ENCODE measurements at places on chromosomes 4 and X. TPM values are rescaled to one million over a fixed set of nuclear protein-coding genes. Genes with fewer than 3 reads are reported as not detected.

CXCL8 gene
- 33.0 TPM for total RNA-seq

DNA sequence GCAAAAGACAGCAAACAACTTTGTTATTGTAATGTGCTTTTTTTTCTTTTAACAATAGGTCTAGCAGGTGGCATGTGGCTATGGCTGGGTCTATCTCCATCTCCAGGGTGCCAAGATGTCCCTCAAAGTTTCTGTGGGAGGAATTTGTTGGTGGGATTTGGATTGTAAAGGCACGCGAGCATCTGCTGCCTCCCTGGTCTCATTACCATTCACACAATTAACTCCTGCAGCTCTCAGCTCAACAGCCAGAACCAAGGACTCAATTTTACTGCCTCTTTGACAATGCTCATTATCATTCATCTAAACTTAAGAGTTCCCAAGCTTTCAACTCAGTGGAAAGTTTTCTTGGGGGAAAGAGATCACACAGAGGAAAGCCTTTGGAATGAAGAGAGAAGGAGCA lies 10.9 kb upstream of the PCDH18 start:
- DNase-seq: no peak

GRCh38 chrX:69120476-69120875 lies 44.8 kb downstream of the PJA1 start:
- no peak for DNase-seq

DNA sequence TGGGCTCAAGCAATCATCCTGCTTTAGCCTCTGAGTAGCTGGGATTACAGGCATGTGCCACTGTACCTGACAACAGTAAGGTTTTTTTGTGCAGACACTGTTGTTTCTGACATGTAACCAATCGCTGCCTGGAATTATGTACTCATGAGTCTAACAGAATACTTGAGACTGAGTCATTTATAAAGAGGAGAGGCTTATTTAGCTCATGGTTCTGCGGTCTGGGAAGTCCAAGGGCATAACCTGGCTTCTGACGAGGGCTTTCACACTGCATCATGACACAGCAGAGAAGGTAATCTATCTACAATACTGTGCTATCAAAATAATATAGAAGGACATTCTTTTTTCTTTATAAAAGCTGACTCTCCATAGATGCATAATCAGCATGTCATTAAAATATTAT lies 115.5 kb upstream of the STOX2 start:
- no peak for DNase-seq

GRCh38 chrX:434946-435345 lies 48.2 kb upstream of the PPP2R3B start:
- DNase-seq: peak; percentile 12

DNA sequence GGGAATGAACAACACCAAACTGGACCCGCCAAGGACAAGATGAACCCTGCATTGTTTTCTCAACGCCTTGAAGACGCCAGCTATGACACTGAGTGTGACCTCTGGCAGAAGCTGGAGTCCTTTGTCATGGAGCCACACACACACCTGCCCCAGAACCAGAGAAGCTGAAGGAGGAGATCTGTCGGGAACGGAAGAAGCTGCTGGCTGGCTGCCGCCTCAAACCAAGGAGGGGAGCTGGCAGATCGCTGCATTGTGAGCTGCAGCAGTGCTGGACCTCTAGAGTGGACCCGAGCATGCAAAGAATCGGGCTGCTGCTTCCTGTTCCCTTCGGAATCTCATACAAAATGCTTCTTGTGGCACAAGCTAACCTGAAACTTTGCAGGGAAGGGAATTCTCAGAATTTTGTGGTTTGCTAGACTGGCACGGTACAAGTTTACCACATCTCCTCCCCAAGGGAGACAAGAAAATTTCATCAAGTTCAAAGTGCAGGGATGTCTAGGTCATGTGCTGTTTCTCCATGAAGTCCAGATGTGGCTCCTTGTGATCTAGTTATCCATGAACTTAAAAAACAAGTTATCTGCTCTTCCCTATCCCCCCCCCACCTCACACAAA lies 23.4 kb upstream of the GLRB start:
- DNase-seq: no peak

DNA sequence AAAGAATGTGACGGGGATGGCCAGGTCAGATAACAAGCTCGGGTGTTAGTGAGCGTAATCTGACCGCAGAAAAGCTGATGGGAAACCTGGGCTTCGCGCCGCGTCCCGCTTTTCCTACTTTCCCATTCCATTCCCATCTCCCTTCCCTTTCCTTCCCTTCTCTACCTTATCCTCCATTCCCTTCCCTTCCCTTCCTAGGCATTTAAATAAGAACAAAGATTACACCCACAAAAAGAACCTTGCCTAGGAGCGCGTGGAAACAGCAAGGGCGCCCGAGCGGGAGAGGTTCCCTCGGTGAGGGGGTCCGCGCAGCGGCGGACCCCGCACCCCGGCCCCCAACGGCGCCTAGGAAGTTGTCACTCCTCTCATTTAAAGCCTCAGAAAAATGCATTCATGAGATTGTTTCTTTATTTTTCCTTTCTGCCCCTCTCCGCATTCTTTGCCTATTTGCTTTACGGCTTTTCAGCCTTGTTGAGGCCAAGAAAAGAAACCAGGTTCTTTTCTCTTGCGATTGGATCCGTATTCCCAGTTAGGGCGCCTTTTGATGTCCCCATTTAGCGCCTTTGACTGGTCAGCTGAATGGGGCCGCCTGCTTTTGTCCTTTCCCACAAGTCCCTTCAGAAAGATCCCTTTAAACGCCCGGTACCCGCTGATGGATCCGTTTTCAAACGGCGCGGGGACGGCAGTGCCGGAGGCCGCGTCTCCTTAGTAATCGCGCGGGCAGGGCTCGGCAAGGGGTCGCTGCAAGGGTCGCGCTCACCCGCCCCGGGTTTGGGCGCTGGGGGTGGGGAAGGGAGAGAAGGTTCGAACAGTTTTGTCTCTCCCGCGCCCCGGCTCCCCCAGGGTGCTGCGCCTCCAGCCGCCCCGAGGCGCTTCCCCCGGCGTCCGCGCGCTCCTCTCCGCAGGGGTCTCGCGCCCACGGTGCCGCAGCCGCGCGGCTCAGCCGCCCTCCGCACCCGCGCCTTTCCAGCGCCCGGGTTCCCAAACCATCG lies 54.1 kb upstream of the TMEM33 start:
- no peak for DNase-seq

- DNase-seq: no peak
Observed at GRCh38 chrX:22389556-22390179, 117.0 kb downstream of the CBLL2 start.

GRCh38 chr4:74287791-74288190 lies 20.5 kb upstream of the EPGN start:
- DNase-seq: no peak

- no peak for DNase-seq
Observed at GRCh38 chr4:72136429-72136828, 104.6 kb downstream of the NPFFR2 start.

DNA sequence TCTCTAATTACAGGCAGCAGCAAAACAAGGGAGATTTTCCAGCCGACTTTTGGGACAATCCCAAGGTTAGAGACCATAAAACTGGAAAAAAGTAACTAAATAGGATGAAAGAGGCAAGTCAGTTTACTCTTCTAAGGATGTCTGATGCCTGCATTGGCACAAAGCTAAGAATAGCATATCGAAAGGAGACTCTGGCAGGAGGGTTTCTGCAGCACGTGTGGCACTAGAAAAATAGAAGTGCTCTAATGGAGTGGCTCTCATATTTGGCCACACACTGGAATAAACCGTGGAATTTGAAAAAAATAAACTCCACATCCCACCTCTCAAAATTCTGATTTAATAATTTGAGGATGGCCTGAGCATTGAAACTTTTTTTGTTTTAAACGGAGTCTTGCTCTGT lies 77.2 kb upstream of the ARSJ start:
- DNase-seq: no peak

- no peak for DNase-seq
Observed at GRCh38 chr4:36164900-36165630, 79.2 kb downstream of the ARAP2 start.

- no peak for DNase-seq
Observed at GRCh38 chr4:153439831-153440230, 26.3 kb upstream of the TMEM131L start.

Data from sciatic nerve (tissue), 2 donors.